ENCODE measurements at places on chromosomes 7 and 10. TPM values are rescaled to one million over a fixed set of nuclear protein-coding genes. Genes with fewer than 3 reads are reported as not detected.

GRCh38 chr10:115772606-115773005, 500.4 kb downstream of the GFRA1 start:
- H3K27ac ChIP-seq = no peak overlapping the region
- no peaks in the 10 kb centered on the region for H3K4me1 ChIP-seq
- no peaks in the 10 kb centered on the region for H3K27me3 ChIP-seq
- DNase-seq = no peak
- no peaks in the 10 kb centered on the region for H3K36me3 ChIP-seq

GRCh38 chr7:3896169-3896765, 595.2 kb downstream of the SDK1 start:
- no peak overlapping the region for H3K4me3 ChIP-seq
- H3K4me1 ChIP-seq = no peaks in the 10 kb centered on the region
- no peak for DNase-seq
- H3K27me3 ChIP-seq = no peaks in the 10 kb centered on the region
- no peaks in the 10 kb centered on the region for H3K36me3 ChIP-seq

DNA sequence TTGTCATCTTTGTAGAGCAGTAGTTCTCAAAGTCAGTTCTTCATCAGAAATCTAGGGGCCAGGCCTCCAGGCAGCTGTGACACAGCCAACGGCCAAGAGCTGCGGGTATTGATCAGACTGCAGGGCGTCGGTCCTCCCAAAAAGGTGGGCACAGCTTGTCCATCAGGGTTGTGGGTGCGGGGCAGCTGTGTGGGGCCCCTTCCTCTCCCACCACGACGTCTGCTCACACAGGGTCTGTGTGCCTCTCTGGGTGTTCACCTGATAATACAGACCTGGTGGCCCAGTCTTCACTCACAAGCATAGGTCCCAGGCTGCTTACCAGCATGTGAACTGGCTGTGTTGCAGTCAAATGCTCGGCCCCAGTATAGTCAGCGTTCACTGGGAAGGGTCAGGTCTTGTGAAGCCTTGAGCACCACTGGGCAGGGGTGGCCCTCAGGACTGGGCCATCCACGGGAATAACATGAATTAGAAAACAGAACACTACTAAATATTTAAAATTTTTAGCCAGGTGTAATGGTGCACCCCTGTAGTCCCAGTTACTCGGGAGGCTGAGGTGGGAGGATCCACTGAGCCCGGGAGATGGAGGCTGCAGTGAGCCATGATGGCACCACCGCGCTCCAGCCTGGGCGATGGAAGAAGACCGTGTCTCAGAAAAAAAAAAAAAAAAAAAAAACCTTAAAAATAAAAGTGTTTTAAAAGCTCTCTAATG, 102.8 kb upstream of the DIP2C start:
- H3K4me3 ChIP-seq = no peak overlapping the region
- no peaks in the 10 kb centered on the region for H3K36me3 ChIP-seq
- no peaks in the 10 kb centered on the region for H3K27me3 ChIP-seq
- H3K4me1 ChIP-seq = no peaks in the 10 kb centered on the region
- H3K27ac ChIP-seq = no peak overlapping the region
- no peak for DNase-seq

- no peaks in the 10 kb centered on the region for H3K27me3 ChIP-seq
- no peaks in the 10 kb centered on the region for H3K36me3 ChIP-seq
- no peak for DNase-seq
- H3K4me1 ChIP-seq = no peaks in the 10 kb centered on the region
These were observed 38.8 kb downstream of the ERLIN1 start for GRCh38 chr10:100146875-100147650.

GRCh38 chr10:50528206-50528605, 95.5 kb downstream of the SGMS1 start:
- no peaks in the 10 kb centered on the region for H3K36me3 ChIP-seq
- no peaks in the 10 kb centered on the region for H3K27me3 ChIP-seq
- no peak for DNase-seq
- H3K4me3 ChIP-seq = no peak overlapping the region
- no peak overlapping the region for H3K27ac ChIP-seq
- H3K4me1 ChIP-seq = no peaks in the 10 kb centered on the region

- H3K4me1 ChIP-seq = no peaks in the 10 kb centered on the region
- H3K4me3 ChIP-seq = no peak overlapping the region
- no peak for DNase-seq
- H3K36me3 ChIP-seq = no peaks in the 10 kb centered on the region
- H3K27ac ChIP-seq = no peak overlapping the region
These were observed 714.8 kb downstream of the CCSER2 start for GRCh38 chr10:85043207-85043606.

DNA sequence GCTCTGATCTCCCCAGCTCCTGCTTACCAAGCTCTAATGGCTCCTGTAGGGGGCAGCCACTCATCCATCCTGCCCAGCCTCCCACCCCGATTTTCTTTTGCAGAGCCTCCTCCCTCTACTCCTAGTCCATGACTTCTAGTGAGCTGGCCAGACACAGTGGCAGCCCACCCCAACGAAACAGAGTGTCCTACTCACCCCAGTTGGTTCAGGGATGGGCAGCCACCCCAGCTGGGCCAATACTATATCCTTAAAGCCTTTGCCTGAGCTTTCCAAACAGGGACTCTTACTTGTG, 77.1 kb downstream of the GRID1 start:
- no peak overlapping the region for H3K27ac ChIP-seq
- no peaks in the 10 kb centered on the region for H3K4me1 ChIP-seq
- H3K36me3 ChIP-seq = no peaks in the 10 kb centered on the region
- no peak for DNase-seq

GRCh38 chr10:51048792-51049191, 25.5 kb upstream of the PRKG1 start:
- H3K27me3 ChIP-seq = no peaks in the 10 kb centered on the region
- no peak overlapping the region for H3K4me3 ChIP-seq
- H3K27ac ChIP-seq = no peak overlapping the region
- no peaks in the 10 kb centered on the region for H3K4me1 ChIP-seq

DNA sequence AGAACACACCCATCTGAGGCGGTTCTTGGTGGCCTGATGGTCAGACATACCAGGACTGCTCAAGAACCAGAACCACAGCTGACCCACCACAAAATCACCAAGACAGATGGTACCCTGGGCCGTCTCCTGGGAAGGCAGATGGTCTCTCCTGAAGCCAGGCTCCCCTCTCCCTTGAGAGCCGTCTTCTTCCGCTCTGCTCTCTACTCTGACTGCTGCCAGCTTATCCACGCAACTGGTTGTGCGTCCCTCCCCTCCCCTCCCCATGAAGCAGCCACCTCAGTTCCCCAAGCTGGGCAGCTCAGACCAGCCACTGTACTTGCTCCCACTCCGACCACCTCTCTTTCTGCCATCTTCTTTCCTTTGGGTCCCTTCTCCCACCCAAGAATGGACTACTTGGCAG, 14.0 kb downstream of the PDIA4 start:
- no peaks in the 10 kb centered on the region for H3K27me3 ChIP-seq
- peaks cover 23% of the 10 kb centered on the region for H3K36me3 ChIP-seq
- no peak for DNase-seq

DNA sequence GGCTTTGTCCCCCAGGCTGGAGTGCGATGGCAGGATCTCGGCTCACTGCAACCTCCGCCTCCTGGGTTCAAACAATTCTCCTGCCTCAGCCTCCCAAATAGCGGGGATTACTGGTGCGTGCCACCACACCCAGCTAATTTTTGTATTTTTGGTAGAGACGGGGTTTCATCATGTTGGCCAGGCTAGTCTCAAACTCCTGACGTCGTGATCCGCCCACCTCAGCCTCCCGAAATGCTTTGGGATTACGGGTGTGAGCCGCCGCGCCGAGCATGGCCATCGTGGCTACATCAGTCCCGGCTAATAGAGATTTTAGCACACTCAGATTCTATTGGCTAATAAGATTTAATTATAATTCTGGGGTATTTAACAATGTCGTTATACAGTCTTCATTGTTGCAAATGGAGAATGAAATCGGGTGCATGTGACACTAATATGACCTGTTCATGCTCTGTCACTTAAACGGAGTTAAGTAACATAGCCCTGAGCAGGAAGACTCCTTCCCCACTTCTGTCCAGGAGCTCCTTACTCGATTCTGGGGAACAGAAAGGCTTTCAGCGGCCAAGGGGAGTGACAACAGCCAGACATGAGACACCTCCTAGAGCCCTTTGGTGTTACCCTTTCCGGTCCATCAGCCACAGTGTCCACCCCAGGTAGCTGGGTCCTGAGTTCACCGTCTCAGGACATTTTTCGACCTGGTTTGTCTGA, 40.9 kb upstream of the FAM20C start:
- DNase-seq = no peak
- H3K27ac ChIP-seq = no peak overlapping the region
- H3K4me3 ChIP-seq = no peak overlapping the region
- no peaks in the 10 kb centered on the region for H3K36me3 ChIP-seq
- no peaks in the 10 kb centered on the region for H3K27me3 ChIP-seq
- H3K4me1 ChIP-seq = no peaks in the 10 kb centered on the region

- no peaks in the 10 kb centered on the region for H3K4me1 ChIP-seq
- no peak overlapping the region for H3K27ac ChIP-seq
- H3K4me3 ChIP-seq = no peak overlapping the region
- H3K36me3 ChIP-seq = no peaks in the 10 kb centered on the region
- H3K27me3 ChIP-seq = no peaks in the 10 kb centered on the region
- no peak for DNase-seq
These were observed 17.9 kb downstream of the SMNDC1 start for GRCh38 chr10:110286841-110287240.

- H3K27ac ChIP-seq = no peak overlapping the region
- no peak overlapping the region for H3K4me3 ChIP-seq
- no peak for DNase-seq
- no peaks in the 10 kb centered on the region for H3K36me3 ChIP-seq
These were observed 3.5 kb downstream of the RHOBTB1 start for GRCh38 chr10:60940446-60940845.

DNA sequence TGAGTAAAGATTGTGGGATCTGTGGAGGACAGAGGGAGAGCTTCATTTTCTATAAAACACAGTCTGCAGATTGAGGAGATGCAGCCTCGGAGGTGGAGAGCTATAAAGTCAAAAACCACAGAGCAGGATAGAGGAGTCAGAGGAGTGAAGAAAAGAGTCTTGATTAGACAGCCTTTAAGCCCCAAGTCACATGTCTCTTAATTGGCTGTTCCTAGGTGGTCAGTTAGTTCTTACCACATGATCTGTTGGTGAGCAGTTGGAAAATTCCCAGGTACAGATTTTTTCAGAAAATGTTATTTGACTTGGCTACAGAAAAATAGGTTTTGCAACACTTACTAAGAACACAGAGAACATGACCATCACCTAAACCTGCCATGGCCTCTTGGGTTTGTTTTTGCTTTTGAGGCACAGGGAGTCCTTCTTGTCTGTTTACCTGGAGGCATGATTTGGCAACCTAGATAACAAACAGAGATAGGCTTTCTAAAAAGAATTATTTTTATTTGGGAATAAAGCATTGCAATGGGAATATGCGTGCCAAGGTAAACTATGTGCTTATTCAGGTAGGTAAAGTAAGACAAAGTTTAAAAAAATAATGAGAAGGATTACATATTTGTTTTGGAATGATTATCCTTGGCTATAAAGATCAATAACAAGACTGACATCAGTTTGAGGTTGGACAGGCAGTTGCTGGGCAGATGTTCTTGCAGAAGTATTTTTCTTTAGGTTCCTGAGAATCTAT, 604 bp upstream of the CYP3A43 start:
- H3K36me3 ChIP-seq = no peaks in the 10 kb centered on the region
- H3K4me1 ChIP-seq = peaks cover 6% of the 10 kb centered on the region
- H3K27ac ChIP-seq = peak overlapping the region; percentile 62
- no peaks in the 10 kb centered on the region for H3K27me3 ChIP-seq

DNA sequence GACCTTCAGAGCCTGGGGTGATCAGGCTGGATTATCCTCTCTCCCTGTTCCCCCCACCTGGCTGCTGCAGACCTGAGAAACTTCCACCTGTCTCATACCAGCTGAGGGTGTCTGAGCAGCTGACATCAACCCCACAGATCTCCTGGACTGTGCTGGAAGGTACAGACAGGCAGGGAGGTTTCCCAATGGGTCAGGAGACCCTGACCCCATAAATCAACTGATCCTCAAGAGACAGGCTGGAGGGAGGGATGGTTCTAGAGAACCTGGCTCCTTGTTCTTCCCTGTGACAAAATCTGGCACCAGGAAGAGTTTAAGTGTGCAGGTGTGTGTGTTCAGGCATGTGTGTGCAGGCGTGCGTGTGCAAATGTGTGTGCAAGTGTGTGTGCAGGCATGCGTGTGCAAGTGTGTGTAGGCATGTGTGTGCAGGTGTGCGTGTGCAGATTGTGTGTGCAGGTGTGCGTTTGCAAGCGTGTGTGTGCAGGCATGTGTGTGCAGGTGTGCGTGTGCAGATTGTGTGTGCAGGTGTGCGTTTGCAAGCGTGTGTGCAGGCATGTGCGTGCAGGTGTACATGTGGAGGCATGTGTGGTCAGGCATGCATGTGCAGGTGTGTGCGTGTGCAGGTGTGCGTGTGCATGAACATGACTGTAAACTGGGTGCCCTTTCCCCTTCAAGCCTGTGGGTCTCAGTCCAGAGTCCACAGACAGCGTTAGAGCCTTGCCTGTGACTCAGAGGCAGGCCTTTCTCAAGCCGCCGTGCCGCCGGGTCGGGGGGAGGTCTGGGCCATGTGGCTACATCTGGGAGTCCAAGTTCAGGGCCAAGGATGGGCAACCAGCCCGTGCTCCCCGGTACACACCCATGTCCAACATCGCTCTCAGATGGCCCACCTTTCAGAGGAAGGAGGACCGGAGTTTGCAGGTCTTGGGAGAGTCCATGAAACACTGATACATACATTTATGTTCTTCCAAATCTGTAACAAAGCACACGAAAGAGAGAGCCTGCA, 50.1 kb upstream of the ELN start:
- H3K4me3 ChIP-seq = no peak overlapping the region
- H3K4me1 ChIP-seq = no peaks in the 10 kb centered on the region
- H3K36me3 ChIP-seq = no peaks in the 10 kb centered on the region
- H3K27ac ChIP-seq = no peak overlapping the region
- DNase-seq = no peak

GRCh38 chr7:152596824-152597223, 79.1 kb downstream of the XRCC2 start:
- no peak overlapping the region for H3K27ac ChIP-seq
- H3K4me3 ChIP-seq = no peak overlapping the region
- DNase-seq = no peak
- H3K36me3 ChIP-seq = no peaks in the 10 kb centered on the region
- no peaks in the 10 kb centered on the region for H3K27me3 ChIP-seq

GRCh38 chr10:133453516-133454203, at the start of gene SCART1:
Gene SCART1 (plus strand): TSS chr10:133453945. CDS start chr10:133453998, 53 bp downstream.
- no peaks in the 10 kb centered on the region for H3K27me3 ChIP-seq
- no peak within 1 kb of the TSS for H3K27ac ChIP-seq
- H3K36me3 ChIP-seq = no peaks in the 10 kb centered on the region
- no peak within 1 kb of the TSS for H3K4me3 ChIP-seq
- peak; percentile 3 for DNase-seq
- no peaks in the 10 kb centered on the region for H3K4me1 ChIP-seq

Gene HOXA7
- 2.2 TPM for total RNA-seq

Gene EFCAB10
- 6.4 TPM for total RNA-seq

Gene CEP55
- 4.7 TPM for total RNA-seq

Gene HTRA1
- 41.4 TPM for total RNA-seq

Gene SPDYE2
- total RNA-seq = 1.8 TPM

Gene DNMBP
- 15.5 TPM for total RNA-seq

Gene CRYGN
- not detected for total RNA-seq

Gene FAM25A
- total RNA-seq = not detected

Data from prostate gland (tissue), 2 donors.